ENCODE measurements at places on chromosomes 16 and 17.

DNA sequence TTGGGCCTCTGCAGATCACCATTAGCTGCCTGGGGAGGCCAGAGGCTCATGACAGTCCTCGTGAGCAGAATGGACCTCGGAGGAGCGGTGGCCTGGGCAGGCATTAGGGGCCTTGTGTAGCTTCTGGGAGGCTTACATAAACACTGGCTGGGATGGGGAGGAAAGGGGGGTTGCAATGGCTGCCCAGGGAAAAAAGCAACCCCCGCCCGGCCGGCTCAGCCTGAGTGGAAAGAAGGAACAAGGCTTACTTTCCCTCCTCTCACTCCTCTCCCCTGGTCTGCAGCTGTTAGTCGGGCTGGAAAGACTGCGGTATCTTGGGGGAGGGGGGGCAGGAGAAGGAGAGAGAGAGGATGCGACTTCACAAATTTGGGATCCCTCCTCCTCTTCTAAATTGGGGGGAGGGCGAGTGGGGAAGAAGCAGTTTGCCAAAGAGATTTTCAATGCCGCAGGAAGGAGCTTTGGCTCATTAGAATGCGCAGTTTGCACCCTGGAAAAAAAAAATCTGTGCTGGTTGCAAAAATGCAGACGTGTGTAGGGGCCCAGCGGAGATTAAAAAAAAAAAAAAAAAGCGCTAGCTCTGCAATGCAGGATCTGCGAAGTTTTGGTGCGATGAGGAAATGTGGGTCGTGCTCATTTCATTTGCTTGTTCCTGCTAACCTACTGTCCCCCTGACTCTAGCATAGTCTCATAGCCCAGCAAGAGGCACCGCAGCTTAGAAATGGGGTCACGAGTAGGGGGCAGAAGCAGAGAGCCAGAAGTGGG lies 6.6 kb upstream of the NR1D1 start:
- no peak overlapping the region for H3K27ac ChIP-seq
- H3K4me1 ChIP-seq: peaks cover 41% of the 10 kb centered on the region
- H3K27me3 ChIP-seq: no peaks in the 10 kb centered on the region
- no peak for DNase-seq
- no peaks in the 10 kb centered on the region for H3K36me3 ChIP-seq

DNA sequence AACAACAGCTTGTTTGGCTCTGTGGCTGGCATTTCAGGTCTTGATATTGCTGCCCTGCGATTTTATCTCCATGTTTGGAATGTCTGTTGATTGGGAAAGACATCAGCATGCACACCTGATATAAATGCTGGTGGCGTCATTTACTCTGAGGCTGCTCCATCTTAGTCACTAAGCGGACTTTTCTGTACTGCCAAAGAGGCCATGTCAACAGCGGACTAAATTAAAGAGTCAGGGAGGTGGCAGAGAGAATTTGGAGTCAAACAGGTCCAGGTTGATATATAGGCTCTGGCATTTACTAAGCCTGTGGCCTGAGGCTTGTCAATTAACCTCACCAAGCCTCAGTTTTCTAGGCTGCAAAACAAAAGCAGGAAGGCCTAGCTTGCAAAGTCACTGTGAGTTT lies 6.2 kb downstream of the RBFOX1 start:
- H3K4me1 ChIP-seq: no peaks in the 10 kb centered on the region
- no peaks in the 10 kb centered on the region for H3K27me3 ChIP-seq
- H3K36me3 ChIP-seq: no peaks in the 10 kb centered on the region

DNA sequence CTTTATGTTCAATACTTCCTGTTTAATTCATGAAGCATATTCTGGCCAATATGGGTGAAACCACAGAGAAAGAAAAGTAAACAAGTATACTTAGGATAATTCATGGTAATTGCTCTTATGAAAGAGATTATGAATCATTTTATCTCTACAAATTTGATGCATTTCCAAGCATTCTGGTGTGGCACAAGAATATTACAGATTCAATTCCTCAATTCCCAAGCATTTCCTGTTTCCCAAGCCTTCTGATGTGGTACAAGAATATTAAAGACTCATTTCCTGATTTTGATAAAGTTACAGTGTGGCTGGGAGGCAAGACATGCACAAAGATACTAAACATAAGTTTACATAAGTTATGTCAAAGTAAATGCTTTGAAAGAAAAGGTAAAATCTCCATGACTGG lies 126.1 kb upstream of the NUDT7 start:
- H3K27me3 ChIP-seq: no peaks in the 10 kb centered on the region
- H3K36me3 ChIP-seq: no peaks in the 10 kb centered on the region
- no peak overlapping the region for H3K4me3 ChIP-seq
- H3K27ac ChIP-seq: no peak overlapping the region
- H3K4me1 ChIP-seq: no peaks in the 10 kb centered on the region

DNA sequence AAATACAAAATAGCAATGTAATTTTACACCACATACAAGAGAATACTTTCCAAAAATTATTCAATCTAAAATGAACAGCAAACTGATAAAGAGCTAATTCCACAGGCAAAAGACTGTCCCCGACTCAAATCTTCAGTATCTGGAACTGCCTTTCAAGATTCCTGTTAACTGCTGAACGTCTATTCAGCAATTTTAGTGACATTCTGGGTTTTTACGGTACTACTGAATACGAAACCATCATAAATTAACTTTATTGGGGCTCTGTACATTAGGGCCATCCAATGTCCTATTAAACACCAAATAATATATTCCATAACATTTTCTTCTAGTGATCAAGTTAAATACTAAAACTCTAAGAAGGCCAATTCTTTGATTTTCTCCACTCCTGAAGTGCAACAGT lies 1.6 kb downstream of the FBXL20 start:
- H3K27ac ChIP-seq: no peak overlapping the region
- no peak overlapping the region for H3K4me3 ChIP-seq
- H3K4me1 ChIP-seq: peaks cover 3% of the 10 kb centered on the region
- DNase-seq: no peak

DNA sequence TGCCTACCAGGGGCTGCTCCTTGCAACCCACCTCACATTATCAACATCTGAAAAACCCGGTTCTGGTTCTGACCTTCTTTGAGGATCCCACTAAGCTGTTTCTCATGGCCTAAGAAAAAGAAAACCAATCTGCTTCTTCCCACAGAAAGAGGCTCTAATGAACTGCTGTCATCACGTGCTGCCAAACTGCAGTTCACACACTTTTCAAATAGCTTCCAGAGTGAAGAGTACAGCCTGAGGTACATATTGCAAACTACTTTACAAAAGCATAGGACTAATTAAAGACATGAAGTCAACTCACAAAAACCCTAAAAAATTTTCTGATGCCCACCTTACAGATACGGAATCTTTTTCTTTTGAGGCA lies 36.7 kb downstream of the SMG6 start:
- H3K36me3 ChIP-seq: peaks cover 79% of the 10 kb centered on the region
- no peaks in the 10 kb centered on the region for H3K27me3 ChIP-seq
- H3K4me1 ChIP-seq: no peaks in the 10 kb centered on the region
- H3K27ac ChIP-seq: no peak overlapping the region
- DNase-seq: no peak
- H3K4me3 ChIP-seq: no peak overlapping the region

GRCh38 chr17:74156878-74157277 lies 46.6 kb upstream of the RPL38 start:
- no peak for DNase-seq
- no peaks in the 10 kb centered on the region for H3K4me1 ChIP-seq
- no peaks in the 10 kb centered on the region for H3K36me3 ChIP-seq
- H3K27ac ChIP-seq: no peak overlapping the region

DNA sequence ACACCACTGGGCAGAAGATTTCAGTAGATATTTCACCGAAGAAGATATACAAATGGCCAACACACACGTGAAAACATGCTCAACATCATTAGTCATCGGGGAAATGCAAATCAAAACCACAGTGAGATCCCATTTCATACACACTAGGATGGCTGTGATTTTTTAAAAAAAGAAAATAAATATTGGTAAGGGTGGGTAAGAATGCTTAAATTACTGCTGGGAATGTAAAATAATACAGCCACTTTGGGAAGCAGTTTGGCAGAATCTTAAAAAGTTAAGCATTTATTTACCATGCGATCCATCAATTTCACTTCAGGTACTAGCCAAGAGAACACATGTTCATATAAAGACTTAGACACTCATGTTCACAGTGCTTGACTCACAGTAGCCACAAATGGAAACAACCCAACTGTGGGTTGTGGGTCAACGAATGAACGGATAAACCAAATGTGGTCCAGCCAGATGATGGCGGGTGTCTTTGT lies 6.5 kb upstream of the C16orf74 start:
- H3K4me1 ChIP-seq: peaks cover 7% of the 10 kb centered on the region
- DNase-seq: no peak
- H3K4me3 ChIP-seq: no peak overlapping the region
- no peak overlapping the region for H3K27ac ChIP-seq
- H3K27me3 ChIP-seq: no peaks in the 10 kb centered on the region
- no peaks in the 10 kb centered on the region for H3K36me3 ChIP-seq

DNA sequence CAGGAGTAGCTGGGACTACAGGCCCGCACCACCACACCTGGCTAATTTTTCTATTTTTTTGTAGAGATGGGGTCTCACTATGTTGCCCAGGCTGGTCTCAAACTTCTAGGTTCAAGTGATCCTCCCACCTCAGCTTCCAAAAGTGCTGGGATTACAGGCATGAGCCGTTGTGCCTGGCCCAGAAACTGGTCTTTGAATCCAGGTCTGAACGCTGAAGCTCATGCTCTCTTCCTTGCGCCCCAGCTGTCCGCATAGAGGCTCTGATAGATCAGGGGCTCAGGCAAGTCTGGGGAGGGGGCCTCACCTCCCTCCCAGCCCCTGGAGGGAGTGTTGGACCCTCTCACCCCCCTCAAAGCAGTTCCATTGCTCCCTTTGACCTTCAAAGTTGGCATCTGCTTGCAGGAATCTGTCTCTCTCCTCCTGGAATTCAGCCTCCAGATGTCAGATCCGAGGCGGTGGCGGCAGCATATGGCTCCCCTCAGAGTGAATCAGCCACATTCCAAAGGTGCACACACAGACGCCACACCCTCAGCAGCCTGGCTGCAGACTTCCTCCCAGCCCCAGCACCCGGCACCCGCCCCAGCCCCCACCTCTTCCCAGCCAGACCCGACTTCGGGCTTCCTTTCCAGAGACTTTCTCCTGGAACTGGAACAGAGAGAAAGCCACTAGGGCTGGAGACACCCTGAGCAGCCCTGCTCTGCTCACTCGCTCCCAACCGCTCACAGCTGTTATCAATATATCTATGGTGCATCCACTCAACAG lies 16.9 kb upstream of the GLIS2 start:
- H3K4me1 ChIP-seq: peaks cover 17% of the 10 kb centered on the region
- H3K4me3 ChIP-seq: no peak overlapping the region
- no peak for DNase-seq
- H3K36me3 ChIP-seq: no peaks in the 10 kb centered on the region
- no peaks in the 10 kb centered on the region for H3K27me3 ChIP-seq

DNA sequence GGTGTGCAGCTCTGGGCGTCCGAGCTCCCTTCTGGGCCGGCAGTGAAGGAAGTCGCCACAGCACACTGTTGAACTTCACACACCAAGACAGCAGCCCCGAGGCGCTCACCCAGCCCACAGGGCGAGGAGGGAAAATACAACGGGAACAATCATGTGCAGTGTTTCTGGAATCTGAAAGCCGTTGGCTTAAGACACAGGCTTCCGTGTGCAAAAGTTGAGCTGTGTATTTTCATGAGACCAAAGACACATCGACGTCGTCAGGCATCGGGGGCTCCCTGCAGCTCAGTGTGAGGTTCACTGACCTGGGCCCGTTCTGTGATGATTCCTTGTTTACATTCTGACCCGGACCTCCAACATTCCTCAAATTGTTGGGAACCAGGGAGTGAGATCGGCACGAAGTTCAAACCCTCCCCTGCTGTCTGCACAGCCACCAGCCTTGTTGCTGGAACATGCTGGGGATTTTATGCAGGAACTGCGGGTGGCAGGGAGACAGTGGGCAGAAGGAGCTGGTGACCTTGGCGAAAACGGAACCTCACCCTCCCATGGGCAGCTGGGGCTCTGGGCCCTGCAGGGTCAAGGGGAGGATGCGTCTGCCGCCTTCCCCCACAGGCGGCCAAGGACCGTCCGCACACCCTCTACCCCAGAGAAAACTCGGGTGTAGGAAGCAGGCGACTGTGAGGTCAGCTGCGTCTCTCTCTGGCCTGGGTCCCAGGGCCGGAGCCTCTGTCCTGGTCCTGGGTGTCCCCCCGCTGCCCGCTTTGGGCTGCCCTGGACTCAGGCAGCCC lies 72.2 kb downstream of the METRNL start:
- no peak overlapping the region for H3K4me3 ChIP-seq
- H3K36me3 ChIP-seq: no peaks in the 10 kb centered on the region
- DNase-seq: no peak
- no peaks in the 10 kb centered on the region for H3K4me1 ChIP-seq
- H3K27me3 ChIP-seq: no peaks in the 10 kb centered on the region
- no peak overlapping the region for H3K27ac ChIP-seq

DNA sequence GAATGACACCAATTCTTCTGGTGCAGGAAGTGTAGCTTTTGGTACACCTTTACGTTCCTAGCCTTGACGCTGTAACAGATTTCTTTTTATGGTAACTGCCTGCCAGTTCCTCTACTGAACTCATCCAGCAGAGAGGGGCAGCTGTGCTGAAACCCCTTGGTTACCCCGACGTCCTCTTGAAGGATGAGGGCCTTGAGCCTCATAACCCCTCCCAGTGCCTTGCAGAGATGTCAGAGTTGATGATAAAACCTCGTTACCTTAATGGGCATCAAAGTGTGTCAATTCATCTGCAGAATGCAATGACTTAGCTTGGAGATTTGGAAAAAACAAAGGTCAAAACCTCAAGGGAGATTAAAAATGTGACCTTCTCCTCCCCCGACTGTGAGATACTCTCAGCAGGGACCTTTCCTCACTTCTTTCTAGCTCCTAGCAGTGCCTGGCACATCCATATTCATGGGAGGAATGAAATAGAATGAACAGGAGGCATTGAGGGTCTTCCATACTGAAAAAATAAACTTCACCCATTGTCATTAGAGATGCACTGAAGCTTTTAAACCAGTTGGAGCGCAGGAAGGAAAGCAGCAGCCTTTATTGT lies 69.2 kb downstream of the SDR42E1 start:
- no peaks in the 10 kb centered on the region for H3K36me3 ChIP-seq
- H3K27me3 ChIP-seq: peaks cover under 1% of the 10 kb centered on the region
- no peak overlapping the region for H3K4me3 ChIP-seq
- H3K27ac ChIP-seq: no peak overlapping the region
- no peak for DNase-seq

GRCh38 chr16:26697807-26698206 lies 368.9 kb upstream of the C16orf82 start:
- H3K27me3 ChIP-seq: no peaks in the 10 kb centered on the region
- no peak for DNase-seq
- no peak overlapping the region for H3K4me3 ChIP-seq
- no peaks in the 10 kb centered on the region for H3K4me1 ChIP-seq
- H3K27ac ChIP-seq: no peak overlapping the region

DNA sequence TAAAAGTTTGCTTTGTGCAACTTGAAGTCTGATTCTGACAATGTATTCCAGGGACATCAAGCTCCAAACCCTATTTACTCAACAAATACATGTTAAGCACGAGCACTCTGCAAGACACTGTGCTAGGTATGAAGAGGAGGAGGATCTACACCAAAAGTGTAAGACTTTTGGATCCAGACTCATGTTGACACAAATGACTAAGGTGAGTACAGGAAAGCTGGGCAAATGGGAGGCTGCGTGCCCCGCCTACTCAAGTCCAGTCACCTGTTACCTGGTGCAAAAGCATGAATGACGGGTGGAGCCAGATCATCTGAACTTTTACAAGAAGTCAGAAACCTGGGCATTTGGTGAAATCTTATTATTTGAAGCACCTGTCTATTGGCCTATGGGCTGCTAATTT lies 120.7 kb downstream of the ABCC12 start:
- no peaks in the 10 kb centered on the region for H3K36me3 ChIP-seq
- no peak for DNase-seq
- no peaks in the 10 kb centered on the region for H3K4me1 ChIP-seq
